ENCODE measurements at places on chromosomes 2 and 18.

GRCh38 chr2:204977914-204978313, 432.6 kb downstream of the PARD3B start:
- no peak for DNase-seq

- no peak for DNase-seq
These were observed 32.1 kb upstream of the KCNG2 start for GRCh38 chr18:79765491-79766245.

GRCh38 chr2:132815516-132815915, 145.5 kb upstream of the LYPD1 start:
- no peak for DNase-seq

DNA sequence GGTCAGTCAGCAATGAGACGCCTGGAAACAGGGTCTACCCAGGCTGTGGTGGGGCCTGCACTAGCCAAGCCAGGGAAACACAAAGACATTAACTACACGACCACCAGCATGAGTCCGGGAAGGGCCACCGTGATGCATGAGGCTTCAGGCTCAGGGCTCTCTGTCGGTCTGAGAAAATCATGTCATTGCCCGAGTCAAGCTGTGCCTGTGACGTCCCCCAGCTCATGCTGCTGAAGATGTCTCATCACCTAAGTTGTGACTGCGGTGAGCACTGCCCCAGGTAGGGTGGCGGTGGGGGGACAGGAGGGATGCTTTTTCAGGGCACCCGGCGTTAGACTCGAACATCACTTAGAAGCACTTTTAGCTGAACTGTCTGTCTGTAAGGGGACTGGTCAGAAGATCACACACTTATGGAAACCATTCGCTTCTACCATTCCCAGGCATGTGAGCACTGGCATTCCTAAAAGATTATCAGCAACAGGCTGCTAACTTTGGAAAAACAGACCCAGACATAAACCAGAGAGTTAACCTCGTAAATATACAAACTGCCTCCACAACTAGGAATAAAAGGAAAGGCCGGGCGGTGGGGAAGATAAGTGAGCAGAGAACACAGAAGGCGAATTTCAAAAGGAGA, 234.5 kb downstream of the HDAC4 start:
- no peak for DNase-seq

- DNase-seq, result no peak
These were observed 23.2 kb downstream of the FAM124B start for GRCh38 chr2:224378701-224379097.

DNA sequence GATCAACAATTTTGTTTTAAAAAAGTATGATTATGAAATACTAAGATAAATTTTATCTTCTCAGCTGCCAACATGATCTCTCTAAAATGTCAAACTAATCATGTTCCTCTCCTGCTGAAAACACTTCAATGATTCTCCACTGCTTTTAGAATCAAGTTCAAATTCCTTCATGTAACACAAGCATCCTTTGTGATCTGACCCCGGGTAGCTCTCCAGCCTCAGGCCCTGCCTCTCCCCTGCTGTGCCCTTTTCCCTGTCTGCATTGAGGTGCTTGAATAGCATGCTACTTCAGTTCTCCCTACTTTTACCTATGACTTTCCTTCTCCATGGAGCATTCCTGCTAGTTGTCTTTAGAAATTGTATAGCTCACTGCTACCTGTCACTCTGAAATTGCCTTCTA, 274.8 kb downstream of the PDE11A start:
- no peak for DNase-seq

DNA sequence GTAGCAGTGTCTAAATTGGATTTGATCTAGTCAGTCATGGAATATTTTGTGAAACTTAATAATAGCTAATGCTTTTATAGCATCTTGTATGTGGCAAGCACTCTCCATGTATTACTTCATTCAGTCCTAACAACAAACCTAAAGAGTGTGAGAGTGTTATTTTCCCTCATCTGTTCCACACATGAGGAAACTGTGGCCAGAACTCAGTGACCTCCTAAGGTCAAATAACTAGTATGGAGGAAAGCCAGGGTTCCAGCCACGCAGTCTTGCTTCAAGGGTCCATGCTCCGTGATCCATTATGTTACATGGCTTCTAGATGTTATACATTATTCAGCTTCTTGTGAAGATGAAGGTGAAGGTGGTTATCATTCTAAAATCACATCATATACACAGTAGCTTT, 45.5 kb downstream of the TWSG1 start:
- DNase-seq, result no peak

DNA sequence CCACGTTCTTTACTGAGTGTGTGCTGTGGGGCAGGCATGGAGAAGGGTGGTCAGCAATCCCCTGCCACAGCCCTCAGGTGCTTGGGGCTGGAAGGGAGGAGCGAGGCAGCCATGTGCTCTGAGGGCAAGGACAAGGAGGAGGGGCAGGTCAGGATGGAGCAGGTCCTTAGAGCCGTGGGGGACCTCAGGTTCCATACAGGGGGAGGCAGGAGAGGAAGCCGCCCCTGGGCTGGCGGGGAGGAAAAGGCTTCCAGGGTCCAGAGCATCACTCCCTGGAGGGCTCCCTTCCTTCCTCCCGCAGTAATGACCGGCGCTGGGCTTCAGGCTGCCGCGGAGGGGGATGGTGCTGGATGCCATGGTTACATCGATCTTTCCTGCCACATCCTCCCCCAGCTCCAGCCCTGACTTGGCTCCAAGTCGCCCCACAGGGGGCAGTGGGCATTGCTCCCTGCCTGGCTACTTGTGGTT, 6.6 kb downstream of the GAREM2 start:
- no peak for DNase-seq

DNA sequence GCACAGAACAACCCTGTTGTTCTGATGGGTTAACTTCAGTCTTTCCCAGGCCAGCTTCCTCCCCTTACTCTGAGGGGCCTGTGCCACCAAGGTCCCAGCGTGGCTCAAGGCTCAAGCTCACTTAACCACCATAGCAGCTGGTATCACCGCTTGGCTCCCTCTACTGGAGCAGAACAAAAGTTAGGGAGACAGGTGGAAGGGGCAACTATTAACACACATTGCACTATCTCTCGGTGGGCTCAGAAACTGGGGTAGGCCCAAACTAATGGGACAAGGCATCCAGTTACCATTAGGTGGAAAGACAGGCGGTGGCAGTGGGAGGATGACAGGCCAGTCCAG, 88.7 kb upstream of the ATL2 start:
- DNase-seq, result peak; percentile 7

DNA sequence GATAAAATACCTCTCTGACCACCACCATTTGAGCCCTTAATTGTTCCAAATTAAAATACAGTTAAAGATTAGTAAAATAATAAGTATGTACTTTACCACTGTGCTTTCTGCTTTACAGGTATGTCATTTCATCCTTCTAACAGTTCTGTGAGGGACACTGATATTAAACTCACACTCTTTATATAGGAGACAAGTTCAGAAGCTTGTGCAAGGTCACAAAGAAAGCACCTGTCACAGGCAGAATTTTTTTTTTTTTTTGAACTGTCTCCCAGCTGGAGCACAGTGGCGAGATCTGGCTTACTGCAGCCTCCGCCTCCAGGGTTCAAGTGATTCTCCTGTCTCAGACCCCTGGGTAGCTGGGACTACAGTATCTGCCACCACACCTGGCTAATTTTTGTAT, 21.6 kb upstream of the GPR75 start:
- no peak for DNase-seq

GRCh38 chr2:19807346-19807745, 94.4 kb downstream of the TTC32 start:
- DNase-seq, result no peak

DNA sequence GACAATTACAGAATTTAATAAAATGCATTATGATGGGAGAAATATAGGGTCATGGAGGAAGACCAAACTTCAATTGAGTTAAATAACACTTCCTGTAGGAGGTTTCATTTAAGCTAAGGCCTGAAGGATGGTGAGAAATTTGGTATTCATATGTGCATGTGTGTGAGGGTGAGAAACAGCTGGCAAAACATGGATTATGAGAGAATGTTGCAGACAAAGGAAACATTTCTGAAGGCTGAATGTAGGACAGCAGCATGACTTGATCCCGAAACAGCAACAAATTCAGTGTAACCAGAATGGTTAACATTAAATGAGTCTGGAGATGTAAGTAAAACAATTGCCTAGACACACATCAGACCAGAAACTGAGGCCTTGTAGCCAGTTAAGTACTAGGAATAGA, 630.8 kb downstream of the NR4A2 start:
- no peak for DNase-seq

GRCh38 chr2:100580367-100581276, 17.8 kb downstream of the PDCL3 start:
- no peak for DNase-seq

- no peak for DNase-seq
These were observed at the start of gene ARHGAP25 for GRCh38 chr2:68734688-68735525. ARHGAP25 (plus strand) TSS chr2:68734811; CDS start chr2:68735200, 389 bp downstream.

DNA sequence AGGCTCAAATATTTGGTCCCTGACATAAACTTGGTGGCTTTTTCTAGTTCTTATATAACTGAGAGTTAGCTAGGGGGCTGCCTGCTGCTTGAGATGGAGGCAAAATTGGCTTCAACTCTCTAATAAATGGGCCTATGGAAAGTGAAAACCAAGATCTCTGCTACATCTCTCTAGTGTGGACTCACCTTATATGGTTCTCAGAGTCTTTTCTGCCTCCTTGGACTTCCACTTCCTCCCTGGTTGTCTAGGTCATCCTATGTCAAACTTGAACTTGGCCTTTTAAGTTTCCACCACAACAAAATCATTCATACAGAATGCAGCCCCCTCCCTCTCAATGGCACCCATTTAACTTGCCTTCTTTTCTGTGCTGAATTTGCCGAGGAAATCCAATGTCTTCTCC, 23.9 kb upstream of the ARHGAP25 start:
- DNase-seq, result no peak

- DNase-seq, result no peak
These were observed 365 bp downstream of the CUL3 start for GRCh38 chr2:224584785-224585210.

GRCh38 chr2:147501968-147502367, 342.9 kb upstream of the ACVR2A start:
- no peak for DNase-seq

GRCh38 chr18:6221602-6222014, 193.1 kb downstream of the L3MBTL4 start:
- no peak for DNase-seq

DNA sequence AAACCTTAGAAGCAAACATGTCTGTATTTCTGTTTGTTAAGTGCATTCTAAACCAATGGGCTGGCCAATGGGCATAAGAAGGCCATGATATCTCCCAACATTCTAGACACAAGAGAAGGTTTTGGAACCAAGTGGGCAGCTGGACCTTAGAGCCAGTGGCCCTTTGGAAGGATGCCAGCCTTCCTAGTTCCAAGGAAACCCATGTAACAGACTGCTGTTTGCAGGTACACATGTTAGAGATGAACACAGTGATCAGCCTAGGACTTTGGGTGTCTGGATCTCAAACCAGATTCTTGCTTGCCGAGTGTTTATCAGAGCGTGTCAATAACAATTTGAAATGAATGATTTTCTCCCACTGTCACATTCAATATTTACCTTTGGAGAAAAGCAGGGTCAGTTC, 97.5 kb upstream of the COPS8 start:
- DNase-seq, result no peak

GRCh38 chr2:107730898-107731297, 95.8 kb upstream of the RGPD4 start:
- DNase-seq, result no peak

DNA sequence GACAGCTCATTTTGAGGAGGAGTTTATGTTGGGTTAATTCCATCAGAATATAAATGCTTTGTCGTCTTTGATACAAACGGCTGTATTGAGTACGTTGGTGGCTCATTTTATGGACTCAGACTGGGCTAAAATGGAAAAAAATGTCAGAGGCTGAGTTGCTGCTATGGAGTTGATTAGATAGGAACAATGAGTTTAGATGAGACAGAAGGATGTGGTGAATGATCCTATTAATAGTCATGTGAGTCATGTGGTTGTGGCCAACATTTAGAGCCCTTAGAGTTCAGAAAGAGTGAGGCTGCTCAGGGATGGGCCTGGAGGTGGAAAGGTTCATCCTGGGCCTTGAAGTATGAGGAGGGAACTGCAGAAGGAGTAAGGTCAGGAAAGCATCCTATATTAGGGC, 434.2 kb downstream of the MEIS1 start:
- DNase-seq, result no peak

- DNase-seq, result no peak
These were observed 34.7 kb upstream of the RAPH1 start for GRCh38 chr2:203569677-203570316.

DNA sequence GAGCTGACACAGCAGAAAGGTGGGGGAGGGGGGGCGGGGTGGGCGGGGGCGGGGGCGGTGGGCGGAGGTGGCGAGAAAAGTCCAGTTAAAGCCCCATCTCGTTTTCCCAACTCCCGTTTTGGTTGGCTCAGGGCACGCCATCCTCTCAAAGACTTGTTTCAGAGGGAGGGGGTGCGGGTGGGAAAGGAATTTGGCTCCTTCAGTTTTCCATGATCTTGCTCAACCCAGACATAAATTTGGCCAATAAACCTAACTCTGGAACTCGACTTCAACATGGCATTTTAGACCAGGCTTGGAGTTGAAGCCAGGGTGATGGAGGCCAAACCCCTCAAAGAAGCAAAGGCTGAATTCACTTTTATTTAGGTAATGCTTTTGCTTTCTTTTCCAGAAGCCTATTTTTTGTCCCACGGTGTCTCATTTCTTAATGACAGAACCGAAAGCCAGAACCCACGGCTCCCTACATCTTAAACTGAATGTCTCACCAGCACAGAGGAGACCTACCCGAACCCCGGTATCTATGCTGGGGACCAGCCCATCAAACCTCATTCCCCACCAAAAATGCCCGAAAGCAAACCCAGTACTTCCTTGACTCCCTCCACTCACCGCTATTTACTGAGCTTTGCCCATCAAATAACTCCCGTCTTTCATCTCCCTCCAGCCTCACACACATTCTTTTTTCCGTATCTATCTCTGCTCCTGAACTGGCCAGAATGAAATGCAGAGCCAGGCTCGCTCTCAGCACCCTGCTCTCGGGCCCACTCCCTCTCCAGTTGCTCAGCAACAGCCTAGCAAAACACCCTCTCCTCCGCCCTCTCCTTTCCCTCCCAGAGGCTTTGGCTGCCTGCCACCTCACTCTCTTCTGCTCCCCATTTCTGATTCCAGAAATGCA, 4.3 kb downstream of the IGFBP5 start:
- peak; percentile 85 for DNase-seq

DNA sequence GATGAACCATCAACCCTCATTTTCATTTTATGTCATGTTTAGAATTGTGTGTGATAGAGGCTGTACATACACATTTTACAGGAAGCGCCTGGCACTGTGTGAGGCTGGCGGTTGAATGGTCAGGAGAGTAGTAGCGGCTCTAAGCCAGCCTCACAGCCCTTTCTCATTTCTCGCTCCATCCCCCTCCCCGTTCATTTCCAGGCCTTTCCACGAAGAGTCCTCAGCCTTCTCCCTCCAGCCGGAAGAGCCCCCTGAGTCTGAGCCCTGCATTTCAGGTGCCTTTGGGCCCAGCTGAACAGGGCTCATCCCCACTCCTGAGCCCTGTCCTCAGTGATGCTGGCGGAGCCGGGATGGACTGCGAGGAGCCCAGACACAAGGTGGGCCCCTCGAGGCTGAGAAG, 51.8 kb downstream of the STK25 start:
- DNase-seq, result no peak

GRCh38 chr2:132980304-132980703, 310.3 kb upstream of the LYPD1 start:
- DNase-seq, result no peak

GRCh38 chr18:45836242-45837205, 11.0 kb downstream of the SIGLEC15 start:
- DNase-seq, result no peak

GRCh38 chr2:179555691-179556283, 291.2 kb upstream of the SESTD1 start:
- peak; percentile 9 for DNase-seq

GRCh38 chr2:120893811-120894584, 158.3 kb downstream of the GLI2 start:
- no peak for DNase-seq

GRCh38 chr2:58922245-58922644, 681.1 kb upstream of the FANCL start:
- no peak for DNase-seq
